Omental fat pad (tissue), 4 donors: ENCODE measurements at places on chromosomes 1 and 21.

DNA sequence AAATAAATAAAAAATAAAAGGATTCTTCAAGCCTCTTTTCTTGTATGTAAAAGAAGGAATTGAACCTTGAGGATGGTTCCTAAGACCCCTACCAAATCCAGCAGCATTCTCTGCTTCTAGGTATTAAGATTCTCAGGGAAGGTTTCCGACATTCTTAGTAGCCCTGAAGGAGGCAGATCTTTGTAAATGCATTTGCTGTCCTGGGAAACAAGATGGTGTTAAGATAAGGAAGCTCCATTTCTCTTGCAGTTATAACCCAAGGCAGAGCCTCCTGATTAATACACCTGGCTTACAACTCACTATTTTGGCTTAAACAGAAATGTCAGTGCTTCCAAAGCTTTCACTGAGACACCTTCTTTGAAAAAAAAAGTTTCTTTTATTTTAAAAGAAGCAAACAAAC lies 393.8 kb downstream of the DISC1 start:
- DNase-seq, result no peak

DNA sequence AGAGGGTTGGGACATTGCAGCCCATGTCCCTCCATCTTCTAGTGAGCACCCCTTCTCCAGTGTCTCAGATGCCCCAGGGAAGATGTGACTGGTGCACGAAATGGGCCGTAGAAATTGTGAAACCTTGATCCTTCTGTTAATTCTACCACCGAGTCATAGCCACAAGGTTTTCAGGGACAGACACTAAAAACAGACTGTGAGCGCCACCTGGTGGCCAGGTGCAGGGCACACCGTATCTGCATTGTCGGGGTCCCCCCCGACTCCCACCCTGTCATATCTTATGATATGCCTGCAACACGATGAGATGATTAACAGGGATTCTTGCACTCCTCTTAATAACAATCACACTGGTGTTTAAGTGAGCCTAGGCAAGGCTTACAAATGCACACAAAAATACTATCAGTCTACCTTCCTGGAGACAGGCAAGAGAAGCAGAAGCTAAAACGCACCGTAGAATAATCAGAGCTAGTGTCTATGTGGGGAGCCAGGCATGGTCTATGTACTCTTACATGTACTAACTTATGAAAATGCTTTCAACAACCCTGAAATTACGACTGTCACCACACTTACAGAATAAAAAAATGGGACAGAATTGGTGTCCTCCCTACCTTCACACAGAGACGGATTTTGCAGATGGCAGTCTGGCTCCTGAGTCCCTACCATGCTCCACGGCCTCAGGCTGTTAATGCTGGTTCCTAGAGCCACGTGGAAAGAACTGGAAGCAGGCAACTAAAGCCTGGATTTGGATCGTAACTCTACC lies 57.9 kb downstream of the FHAD1 start:
- DNase-seq, result peak; percentile 74

DNA sequence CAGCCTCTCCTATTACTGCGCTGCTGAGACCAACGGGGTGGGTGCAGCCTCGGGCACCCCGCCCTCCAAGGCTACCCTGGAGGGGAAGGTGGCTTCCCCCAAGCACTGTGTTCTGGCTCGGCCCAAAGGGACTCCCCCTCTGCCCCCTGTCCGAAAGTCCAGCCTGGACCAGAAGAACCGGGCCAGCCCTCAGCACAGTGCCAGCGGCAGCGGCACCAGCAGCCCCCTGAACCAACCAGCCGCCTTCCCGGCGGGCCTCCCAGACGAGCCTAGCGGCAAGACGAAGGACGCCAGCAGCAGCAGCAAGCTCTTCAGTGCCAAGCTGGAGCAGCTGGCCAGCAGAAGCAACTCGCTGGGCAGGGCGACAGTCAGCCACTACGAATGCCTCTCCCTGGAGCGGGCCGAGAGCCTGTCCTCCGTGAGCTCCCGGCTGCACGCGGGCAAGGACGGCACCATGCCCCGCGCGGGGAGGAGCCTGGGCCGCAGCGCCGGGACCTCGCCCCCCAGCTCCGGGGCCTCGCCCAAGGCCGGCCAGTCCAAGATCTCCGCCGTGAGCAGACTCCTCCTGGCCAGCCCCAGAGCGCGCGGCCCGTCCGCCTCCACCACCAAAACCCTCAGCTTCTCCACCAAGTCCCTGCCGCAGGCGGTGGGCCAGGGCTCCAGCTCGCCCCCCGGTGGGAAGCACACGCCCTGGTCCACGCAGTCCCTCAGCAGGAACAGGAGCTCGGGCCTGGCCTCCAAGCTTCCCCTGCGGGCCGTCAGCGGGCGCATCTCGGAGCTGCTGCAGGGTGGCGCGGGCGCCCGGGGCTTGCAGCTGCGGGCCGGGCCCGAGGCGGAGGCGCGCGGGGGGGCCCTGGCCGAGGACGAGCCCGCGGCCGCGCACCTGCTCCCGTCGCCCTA lies 533.1 kb downstream of the KIF26B start:
- no peak for DNase-seq

- no peak for DNase-seq
Observed at GRCh38 chr1:115656461-115657077, 14.8 kb downstream of the VANGL1 start.

- no peak for DNase-seq
Observed at GRCh38 chr1:247906504-247907047, 11.2 kb downstream of the OR2W3 start.
